B cell (primary cell): ENCODE measurements at places on chromosomes 12 and 14. TPM values are rescaled to one million over a fixed set of nuclear protein-coding genes. Genes with fewer than 3 reads are reported as not detected.

SLC7A7 gene
- 50.0 and 59.5 TPM in 2 replicates for total RNA-seq

RNASE3 gene
- not detected in 2 replicates for total RNA-seq

SERPINA9 gene
- 0.73 and 0.74 TPM in 2 replicates for total RNA-seq

ADGRD1 gene
- 0.63 and 1.1 TPM in 2 replicates for total RNA-seq

STXBP6 gene
- 0.10 TPM in 1 of 2 replicates, not detected in the other for total RNA-seq

COCH gene
- total RNA-seq, result 24.4 and 25.7 TPM in 2 replicates

ERBB3 gene
- total RNA-seq, result not detected in 2 replicates

MMP17 gene
- 14.8 and 15.0 TPM in 2 replicates for total RNA-seq

SIX6 gene
- not detected in 2 replicates for total RNA-seq

CMA1 gene
- not detected in 2 replicates for total RNA-seq

NCKAP5L gene
- total RNA-seq, result 13.2 and 13.4 TPM in 2 replicates

GDF3 gene
- not detected in 2 replicates for total RNA-seq

IL23A gene
- total RNA-seq, result 18.5 and 20.5 TPM in 2 replicates
